ENCODE measurements at places on chromosomes 2 and 18.

DNA sequence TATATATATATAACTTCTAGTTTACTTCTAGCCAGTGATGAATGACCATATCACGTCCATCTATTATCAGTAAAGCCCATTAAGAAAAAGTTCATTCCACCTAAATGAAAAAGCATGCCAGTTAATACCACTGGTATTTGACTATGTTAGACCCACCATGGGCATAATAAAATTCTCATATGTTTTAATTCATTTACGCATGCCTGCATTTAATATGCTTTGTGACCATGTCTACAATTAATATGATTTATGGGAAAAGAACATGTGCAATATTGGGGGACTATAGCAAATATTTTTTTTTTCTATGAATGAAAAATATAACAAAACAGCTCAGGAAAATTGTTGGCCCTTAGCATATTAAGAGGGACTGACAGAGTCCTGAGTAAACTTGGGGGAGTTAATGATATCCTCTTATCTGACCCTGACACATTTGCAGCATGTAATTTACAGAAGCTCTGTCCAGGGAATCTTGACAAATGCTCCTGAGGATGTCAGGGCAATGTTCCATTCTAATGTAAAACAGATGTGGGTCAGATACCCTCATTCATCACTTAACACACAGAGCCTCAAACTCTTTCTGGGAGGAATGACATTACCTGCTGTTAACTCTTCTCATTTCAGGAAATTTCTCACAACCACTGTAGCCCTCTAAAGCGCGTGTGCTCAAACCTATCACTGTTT is 90.6 kb downstream of the PAX3 start:
- no peak for DNase-seq

DNA sequence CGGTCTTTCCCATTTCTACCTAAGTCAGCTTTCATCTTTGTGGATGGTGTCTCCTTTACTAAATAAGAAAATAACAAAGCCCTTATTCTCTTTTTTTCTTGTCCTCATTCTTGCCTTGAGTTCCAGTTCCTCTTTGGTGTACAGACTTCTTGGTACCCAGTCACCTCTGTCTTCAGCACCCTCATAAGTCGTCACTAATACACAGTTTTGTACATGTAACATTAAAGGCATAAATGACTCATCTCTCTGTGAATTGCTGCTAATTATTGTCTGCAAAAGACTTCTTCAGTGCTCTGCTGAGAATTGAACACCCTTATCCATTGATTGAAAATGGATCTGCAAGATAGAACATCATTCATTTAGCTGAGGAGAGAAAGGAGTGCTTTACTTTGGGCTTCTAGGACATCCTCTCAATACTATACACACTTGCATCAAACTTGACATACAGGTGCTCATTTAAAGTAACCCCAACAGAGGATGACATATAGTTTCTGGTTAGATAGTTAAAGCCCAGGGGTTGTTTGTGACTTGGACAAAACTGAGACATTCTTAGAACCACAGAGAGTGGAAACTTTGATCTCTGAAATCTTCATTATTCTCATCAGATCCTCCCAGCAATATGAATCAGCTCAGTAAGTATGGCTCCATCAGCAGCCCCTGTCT is 97.0 kb downstream of the XRCC5 start:
- DNase-seq: no peak

DNA sequence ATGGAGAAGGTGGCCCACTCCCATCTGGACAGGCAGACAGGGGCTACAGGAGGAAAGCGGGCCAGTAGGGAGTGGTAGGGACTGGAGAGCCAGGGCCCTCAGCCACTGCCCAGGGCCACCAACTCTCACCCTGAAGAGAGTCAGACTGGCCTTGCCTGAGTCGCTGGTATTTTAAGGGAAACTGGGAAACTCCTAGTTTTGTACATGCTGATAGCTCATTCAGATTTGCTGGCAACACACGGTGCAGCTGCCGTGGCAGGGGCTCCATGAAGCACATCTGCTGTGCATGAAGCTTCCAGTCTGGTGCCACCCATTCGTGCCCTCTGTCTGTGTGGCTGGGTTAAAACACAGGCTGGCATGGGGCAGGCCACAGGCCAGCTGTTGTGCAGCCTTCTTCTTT is 137.3 kb upstream of the GLI2 start:
- DNase-seq: no peak

DNA sequence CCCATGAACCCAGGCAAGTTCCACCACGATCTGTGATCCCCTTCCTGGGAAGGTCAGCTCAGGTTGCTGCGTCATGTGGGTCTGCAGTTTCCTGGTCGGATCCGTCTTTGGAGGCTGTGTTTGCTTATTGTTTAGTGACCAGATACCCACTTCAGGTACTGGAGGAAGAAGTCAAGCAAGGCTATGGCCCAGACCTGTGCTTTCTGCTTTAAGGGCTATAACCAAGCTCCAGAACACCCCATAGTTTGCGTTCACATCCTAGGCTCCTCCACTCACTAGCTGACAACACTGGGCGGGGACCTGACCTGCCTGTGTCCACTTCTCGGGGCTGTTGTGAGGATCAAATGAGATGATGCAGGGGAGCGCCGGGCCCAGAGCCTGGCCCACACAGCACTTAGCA is 44.0 kb downstream of the MAL start:
- no peak for DNase-seq

- DNase-seq: no peak
Observed at GRCh38 chr2:84383271-84383670, 75.8 kb downstream of the SUCLG1 start.

- DNase-seq: no peak
Observed at GRCh38 chr2:173349287-173349686, 5.4 kb upstream of the CDCA7 start.
